ENCODE measurements at places on chromosomes 2 and 18.

- no peak for DNase-seq
These were observed 22.6 kb upstream of the CYP1B1 start for GRCh38 chr2:38098421-38099098.

DNA sequence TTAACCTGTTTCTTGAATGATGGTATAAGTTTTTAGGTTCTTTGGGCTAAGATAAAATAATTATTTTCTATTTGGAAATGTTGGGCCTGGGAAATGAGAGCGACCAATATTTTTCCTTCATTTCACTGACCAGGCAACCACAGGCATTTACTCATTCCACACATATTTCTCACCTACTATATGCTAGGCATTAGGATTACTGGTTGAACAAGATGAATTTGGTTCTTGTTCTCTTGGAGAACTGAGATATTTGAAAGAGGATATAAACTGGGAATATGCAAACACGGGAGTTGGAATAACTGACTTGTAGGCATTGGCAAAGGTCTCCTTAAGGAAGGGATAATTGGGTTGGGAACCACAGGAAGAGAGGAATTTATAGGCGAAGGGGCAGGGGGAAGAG lies 3.9 kb upstream of the MYL1 start:
- DNase-seq: no peak

DNA sequence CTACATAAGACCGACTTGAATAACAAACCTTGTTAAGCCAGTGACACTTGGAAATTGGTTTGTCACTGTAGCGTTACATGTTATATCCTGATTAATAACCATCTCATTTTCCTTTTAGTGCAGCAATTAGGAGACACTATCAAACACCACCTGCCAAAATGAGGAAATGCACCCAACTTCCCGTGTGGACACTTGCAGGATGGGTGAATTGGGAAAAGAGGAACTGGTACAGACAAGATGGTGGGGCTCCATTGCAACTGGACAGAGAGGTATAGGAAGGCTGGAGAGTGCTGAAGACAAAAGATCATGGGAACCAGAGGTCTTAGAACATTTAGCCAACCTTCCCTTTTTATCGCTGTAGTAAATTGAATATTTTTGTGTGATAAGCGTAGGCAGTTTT lies 816.3 kb upstream of the HS6ST1 start:
- no peak for DNase-seq

DNA sequence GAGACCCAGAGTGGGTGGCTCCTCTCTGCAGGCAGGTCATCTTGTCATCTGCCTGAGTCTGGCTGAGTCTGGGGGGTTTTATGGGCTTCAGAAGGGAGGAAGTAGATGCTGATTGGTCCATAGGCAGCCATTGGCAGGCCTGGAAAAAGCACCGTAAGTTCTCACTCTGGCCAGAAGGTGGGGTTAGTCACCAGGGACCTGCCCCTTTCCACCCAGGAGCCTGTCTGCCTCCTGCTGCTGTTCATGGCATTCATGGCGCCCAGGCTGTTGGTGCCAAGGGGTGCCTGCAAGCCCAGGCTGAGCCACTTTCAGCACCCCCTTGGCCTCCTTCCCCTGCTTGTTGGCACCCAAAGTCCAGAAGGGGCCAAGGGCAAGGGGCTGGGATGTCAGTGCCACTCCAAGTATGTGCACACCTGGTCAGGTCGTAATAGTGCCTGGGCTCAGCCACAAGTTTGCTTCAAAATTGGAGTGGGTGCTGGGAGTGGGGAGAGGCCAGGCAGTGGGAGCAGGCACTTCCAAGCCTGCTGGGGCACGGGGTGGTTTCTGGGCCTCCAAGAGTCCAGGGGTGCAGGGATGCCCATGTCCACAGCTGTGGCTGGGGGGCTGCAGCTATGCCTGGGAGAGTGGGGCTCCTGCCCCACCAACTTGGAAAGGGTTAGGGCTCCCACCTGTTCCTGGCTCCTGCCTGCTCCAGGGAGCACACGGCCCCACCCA lies 178.1 kb downstream of the FAM210A start:
- DNase-seq: no peak

DNA sequence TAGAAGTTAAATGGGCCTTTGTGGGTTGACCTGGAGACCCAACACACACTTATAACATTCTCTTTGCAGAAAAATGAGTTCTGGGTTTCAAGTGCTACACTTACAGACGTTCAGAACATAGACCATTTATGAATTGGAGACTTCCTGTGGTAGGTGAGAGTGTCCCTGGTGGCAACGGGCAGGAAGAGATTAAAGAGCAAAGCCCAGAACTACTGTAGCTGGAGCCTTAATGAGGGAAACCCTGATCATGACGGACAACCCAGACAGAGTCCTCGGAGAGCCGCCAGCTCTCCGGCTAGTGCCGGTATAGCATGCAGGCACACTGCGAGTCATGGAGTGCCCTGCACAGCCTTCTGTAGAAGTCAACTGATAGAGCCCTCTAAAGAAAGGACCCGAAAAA lies 44.5 kb upstream of the RMDN2 start:
- no peak for DNase-seq

DNA sequence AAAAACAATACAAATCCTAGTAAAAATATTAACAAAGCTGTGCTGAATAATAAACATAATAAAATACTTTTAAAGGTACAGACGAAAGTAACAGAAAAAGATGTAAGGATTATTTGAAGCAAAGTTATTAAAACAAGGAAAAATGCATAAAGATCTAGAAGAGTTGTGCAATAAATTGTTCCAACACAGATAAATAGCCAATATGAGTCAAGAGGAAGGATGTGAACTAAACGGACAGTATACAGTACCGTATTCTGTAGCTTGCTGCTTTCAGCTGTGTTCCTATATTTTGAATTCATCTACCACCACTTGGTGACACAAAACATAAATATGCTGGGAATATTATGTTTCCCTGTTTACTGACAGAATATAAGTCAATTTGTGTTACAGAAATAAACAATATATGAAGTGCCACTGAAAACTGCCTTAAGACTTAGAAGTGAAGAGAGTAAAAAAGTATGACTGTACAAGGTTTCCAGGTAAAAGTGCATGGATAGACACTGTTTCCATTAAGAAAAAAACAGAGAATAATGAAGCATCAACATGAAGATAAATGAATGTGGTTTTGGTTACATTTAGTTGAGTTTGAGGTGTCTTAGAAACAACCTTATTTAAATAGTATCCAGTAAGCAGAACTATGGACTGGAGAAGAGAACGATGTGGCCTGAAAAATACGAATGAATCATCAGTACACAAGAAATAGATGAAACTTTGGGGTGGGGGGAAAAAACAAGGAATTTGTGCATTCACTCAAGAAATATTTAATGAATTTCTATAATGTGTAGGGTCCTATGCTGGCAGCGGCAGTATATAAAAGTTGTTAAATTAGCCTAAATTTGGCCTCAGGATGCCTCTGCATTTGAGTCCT lies 13.1 kb downstream of the PPP3R1 start:
- DNase-seq: no peak

- DNase-seq: no peak
These were observed 166.4 kb upstream of the SLC14A2 start for GRCh38 chr18:45448871-45449270.

GRCh38 chr2:173221937-173222594 lies 132.6 kb upstream of the CDCA7 start:
- no peak for DNase-seq

DNA sequence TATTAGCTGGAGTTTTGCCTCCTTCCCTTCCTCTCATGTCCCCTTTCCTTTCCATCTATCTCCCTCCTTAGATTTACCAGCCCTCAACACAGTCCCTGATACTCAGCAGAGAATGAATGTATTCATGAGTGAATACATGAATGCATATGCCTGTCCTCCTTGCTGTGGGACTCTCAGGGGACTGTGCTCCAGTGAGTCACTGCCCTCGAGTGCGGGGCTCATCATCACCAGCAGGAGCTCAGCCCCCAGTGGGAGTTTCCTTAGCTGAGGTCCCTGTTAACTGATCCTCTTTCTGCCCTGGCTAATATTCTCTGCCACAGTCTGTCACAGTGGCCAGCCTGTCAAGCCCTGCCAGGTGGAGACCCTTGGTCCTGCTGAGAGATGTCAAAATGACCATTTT lies 104.9 kb upstream of the LHCGR start:
- no peak for DNase-seq

DNA sequence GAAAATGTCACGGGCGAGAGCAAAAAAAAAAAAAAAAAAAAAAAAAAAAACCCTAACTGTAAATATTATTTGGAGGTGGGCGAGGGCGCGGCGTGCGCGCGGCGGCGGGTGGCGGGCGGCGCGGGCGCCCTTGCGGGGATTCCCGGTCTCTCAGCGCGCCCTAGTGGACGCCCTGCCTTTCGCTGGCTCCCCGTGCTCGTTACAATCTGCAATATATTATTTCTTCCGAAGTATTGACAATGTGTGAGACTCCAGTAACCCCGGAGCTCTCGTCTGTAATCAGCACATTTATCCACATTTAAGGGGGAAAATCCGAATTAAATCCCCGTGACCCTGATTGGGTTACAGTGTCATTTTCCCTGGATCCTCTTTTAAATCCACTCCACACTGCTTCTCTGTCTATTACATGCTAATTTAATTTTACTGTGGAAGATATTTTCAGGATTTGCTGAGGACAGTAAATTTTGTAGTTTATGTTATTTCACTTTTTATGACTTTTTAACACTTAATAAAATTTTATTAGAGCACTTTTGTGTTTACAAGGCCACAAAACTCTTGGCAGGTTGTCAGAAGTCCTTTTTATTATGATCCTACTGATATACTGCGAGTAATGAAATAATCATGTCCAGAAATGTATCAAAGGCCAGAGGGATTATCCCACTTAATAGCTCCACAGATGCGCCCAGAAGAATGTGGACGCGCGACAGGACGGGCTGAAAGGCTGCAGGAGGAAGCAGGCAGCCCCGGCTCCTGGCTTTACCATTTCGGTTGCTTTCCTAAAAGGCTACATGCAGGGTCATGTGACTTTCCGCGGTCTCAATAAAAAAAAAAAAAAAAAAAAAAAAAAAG lies 369.1 kb downstream of the MTX2 start:
- DNase-seq: peak; percentile 54

- peak; percentile 51 for DNase-seq
These were observed 29.2 kb downstream of the UNC50 start for GRCh38 chr2:98637401-98638147.

DNA sequence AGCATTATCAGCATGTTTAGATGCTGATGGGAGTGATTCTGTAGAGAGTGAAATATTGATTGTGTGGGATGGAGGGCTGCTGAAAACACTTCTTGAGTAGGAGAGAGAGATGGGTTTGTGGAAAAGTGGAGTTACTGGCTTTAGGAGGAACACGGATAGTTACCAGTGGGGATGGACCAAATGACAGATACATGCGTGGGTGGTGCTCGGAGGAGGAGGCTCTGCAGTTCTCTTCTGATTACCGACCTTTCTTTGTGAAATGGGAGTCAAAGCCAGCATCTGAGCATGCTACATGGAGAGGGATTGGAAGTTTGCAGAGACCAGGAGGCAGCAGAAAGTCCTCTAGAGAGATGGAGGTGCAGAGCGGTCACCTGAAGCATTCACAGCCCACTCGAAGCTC lies 26.3 kb downstream of the RNF144A start:
- DNase-seq: no peak

GRCh38 chr2:105928086-105928485 lies 183.4 kb downstream of the NCK2 start:
- DNase-seq: no peak

DNA sequence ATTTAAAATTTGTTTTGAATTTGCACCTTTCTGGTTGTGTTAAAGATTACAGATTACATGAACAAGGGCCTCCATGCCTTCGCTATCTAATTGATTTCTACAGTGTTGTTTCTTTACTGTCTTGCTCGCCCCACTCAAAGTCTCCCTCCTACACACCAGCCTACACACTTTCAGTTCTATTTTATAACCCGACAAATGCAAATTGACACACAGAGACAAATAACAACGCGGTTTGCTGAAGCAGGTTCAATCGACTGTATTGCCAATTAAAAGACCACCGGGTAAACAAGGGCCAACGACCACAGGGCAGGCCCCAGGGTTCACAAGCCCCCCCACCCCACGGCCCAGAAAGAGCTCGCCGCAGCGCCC lies 869 bp downstream of the STARD7 start:
- DNase-seq: no peak

DNA sequence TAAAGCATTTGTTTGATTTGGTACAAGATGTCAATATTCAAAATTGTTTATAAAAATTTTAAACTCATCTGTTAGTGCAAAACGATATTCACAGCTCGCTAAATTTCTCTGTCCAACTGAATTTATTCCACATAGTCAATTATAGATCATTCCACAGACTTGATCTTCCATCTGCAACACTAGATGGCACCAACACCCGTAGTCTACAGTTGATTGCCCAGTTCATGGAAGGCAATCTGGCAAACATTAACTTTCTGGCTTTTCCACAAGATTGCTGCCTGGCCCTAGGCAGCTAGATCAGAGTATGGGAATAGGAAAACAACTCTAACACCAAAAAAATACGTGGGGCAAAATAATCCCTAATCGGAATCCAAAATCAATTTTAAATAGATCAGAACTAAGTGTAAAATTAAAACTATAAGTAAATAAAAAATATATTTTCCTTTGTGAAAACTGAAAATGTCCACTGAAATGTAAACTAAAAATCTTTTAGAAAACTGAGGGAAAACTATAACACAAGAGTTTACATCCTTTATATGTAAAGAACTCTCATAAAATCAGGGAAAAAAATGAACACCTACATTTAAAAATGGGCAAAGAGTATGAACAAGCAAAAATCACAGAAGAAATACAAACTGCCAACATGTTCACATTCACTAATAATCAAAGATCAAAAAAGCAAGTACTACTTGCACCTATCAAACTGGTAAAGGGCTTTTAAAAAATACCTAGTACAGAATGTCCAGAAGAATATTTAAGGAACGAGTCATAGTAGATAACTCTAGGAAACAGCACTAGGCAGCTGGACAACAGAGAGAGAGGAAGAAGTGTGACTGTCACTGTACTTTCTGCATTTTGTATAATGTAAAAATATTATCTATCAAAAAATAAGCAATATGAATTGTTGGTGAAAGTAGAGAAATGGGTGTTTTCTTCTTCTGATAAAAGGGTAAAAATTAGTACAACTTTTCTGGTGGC lies 35.0 kb downstream of the RTN4 start:
- peak; percentile 33 for DNase-seq

GRCh38 chr2:203782262-203782976 lies 76.0 kb downstream of the CD28 start:
- DNase-seq: peak; percentile 74

DNA sequence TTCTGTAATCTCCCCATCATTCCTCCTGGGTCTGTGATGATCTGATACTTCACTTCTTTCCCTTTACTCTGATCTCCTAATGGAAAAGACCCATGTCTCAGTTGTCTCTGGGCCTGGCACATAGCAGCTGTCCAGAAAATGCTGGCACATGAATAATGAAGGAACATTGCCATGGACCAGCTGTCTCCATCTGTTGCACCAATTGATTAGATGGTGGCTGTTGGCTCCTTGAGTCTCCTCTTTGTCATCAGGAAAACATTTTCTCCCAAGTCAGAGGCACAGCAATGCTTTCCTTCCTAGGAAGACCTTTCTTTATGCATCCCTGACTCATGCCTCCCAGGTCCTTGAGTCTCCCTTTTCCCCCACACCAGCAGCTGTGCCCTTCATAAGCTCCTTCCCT lies 286.2 kb upstream of the CXCR4 start:
- DNase-seq: no peak
